ENCODE measurements at places on chromosomes 4 and X.

DNA sequence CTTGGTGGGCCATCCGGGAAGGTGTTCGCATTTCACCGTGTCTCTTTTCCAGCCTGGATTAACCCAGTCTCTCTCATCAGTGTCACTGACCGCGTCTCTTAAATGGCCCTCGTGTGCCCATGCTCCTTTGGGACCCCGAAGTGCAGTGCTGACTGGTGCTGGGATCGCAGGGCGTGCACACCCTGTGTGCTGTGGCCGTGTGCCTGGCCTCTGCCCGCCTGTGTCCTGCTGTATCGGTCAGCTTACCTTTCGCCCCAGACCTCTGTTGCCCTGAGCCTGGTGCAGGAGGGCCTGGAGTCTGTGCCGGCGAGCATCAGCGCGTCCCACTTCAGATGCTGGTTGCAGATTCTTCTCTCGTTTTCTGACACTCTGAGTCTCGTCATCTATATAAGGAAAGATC lies 68.3 kb upstream of the HGFAC start:
- DNase-seq: no peak

- DNase-seq: no peak
Measured at GRCh38 chr4:1802720-1803522, 9.8 kb downstream of the FGFR3 start.

DNA sequence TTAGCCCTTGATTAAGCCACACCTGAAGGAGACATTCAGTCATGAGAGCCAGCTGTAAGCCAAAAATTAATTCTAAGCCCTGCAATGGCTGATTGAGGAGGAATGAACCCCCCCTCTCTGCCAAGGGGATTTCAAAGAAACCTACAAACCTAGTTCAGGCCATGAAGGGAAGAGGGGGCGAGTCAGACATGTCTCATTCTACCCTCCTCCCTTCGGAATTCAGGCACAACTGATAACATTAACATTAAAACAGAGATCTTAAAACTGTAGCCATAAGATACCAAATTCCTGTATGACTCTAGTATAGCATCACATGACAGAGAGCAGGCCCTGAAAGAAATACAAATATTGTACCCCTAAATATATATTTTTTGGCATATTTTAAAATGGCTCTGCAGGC lies 40.4 kb upstream of the AFAP1 start:
- no peak for DNase-seq

GRCh38 chr4:158667651-158668198 lies 4.0 kb downstream of the C4orf46 start:
- peak; percentile 74 for DNase-seq

- no peak for DNase-seq
Measured at GRCh38 chr4:52408471-52408870, 250.6 kb downstream of the USP46 start.

DNA sequence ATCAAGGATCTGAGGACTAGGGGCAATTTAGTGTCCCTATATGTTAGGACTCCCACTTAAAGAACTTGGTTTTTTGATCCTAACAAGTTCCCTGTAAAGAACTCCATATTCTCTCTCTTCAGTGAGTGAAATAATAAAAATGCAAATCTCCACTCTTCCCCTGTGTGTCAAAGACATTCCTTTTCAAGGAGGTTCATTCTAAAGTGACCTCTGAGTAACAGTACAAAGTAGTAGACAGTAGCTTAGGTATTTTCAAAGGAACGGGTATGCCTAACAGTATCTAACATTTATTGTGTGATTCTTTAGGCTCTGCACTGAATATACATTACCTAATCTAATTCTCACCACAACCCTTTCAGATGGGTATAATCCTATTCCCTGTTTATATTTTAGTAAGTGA lies 58.4 kb upstream of the SCOC start:
- no peak for DNase-seq

GRCh38 chr4:179867300-179867878 lies 2375.8 kb upstream of the TENM3 start:
- peak; percentile 39 for DNase-seq

GRCh38 chr4:83174844-83175414 lies 60.4 kb upstream of the PLAC8 start:
- no peak for DNase-seq

DNA sequence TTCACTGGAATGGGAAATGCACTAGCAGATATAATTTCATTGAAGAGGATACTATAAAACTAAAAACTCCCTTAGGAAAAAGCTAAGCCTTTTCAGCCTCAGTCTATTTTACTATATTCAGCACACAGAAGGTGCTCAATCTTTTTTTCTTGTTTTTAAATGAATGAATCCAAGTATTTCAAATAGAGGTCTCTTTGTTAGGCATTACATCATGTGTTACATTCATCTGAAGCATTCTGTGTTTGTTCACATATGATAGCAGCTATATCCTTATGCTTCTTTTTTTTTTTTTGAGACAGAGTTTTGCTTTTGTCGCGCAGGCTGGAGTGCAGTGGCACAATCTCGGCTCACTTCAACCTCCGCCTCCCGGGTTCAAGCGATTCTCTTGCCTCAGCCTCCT lies 278.4 kb downstream of the CAMK2D start:
- DNase-seq: no peak

GRCh38 chr4:48905363-48906015 lies 1.1 kb downstream of the OCIAD2 start:
- no peak for DNase-seq

DNA sequence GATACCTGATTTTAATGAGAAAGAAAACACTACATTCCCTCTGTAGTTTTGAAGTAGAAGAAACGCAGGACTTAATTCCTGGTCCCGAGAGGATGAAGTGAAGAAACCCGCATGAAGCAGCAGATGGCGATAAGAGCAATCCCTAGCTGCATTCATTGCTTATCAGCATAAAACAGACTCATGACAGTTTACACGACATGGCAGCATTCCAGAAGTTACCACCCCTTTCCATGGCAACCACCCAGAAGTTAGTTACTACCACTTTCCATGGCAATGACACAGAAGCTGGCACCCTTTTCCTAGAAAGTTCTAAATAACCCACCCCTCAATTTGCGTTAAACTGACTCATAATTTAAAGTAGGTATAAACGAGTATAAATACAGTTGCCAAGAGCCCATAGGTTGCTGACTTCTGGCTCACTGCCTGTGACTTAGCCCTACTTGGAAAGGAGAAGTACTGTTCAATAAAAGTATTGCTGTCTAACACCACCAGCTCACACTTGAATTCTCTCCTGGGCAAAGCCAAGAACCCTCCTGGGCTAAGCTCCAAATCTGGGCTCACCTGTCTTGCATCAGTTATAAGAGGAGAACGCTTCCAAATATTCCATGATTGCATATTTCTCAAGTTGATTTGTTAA lies 5.5 kb upstream of the XAGE2 start:
- peak; percentile 89 for DNase-seq

- no peak for DNase-seq
Measured at GRCh38 chr4:153001626-153002025, 65.5 kb downstream of the FHDC1 start.

GRCh38 chr4:79429113-79429903 lies 21.3 kb upstream of the GK2 start:
- DNase-seq: no peak

DNA sequence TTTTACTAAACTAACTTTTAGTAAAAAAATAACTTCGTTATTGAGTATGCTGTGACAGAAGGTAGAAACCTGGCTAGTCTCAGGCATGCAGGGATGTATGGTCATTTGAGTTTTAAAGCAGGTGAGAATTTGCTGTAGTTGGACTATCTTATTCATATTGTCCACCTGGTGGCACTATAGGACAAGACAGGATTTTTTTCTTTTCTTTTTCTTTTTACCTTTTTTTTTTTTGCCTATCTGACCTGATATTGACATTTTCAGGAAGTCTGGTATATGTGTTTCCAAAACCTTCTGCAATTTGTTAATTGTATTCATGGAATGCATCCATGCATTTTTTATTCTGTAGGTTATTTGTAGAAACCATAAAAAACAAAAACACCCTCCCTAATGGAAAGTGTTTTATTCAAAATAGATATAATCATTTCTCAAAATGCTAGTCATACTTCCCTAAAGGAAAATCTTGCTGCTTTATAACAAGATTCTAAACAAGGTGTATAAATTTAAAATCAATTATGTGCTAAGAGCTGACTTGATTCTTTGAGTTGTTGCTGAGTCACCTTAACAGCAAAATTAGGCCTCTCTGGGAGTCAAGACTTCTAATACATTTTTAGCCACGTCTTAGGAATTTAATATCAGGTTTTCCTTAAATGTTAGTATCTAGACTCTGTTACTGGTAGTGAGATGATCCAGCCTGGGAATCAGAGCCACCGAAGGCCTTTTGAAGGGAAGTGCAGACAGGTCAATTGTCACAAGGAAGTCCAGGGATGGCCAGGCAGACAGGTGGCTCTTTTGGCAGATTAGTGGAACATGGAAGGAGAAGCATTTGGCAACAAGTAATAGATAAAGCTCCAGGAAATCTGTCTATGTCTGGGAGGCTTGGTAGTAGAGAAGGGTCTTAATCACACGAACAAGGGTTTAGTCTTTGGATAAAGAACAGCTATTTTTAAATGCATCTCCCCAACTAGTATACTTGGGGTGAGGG lies 201.3 kb upstream of the GNPDA2 start:
- peak; percentile 49 for DNase-seq

GRCh38 chrX:124018023-124018422 lies 56.5 kb downstream of the STAG2 start:
- peak; percentile 14 for DNase-seq

- DNase-seq: no peak
Measured at GRCh38 chr4:164935363-164935762, 42.1 kb downstream of the TRIM61 start.

- peak; percentile 58 for DNase-seq
Measured at GRCh38 chrX:137432609-137433008, 133.3 kb upstream of the ZIC3 start.

- DNase-seq: peak; percentile 29
Measured at GRCh38 chr4:151276787-151277562, at the start of gene PRSS48. TSS of gene PRSS48 (plus strand) at chr4:151277161. CDS start at chr4:151277173, 12 bp downstream.

DNA sequence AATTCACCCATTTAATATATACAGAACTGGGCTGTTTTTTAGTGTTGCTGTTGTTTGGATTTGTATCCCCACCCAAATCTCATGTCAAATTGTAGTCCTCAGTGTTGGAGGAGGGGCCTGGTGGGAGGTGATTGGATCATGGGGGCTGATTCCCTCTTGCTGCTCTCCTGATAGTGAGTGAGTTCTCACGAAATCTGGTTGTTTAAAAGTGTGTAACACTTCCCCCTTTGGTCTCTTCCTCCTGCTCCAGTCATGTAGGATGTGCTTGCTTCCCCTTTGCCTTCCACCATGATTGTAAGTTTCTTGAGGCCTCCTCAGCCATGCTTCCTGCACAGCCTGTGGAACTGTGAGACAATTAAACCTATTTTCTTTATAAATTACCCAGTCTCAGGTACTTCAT lies 141.6 kb upstream of the AADAT start:
- DNase-seq: no peak

- DNase-seq: no peak
Measured at GRCh38 chr4:7778510-7779431, 160.9 kb downstream of the AFAP1 start.

DNA sequence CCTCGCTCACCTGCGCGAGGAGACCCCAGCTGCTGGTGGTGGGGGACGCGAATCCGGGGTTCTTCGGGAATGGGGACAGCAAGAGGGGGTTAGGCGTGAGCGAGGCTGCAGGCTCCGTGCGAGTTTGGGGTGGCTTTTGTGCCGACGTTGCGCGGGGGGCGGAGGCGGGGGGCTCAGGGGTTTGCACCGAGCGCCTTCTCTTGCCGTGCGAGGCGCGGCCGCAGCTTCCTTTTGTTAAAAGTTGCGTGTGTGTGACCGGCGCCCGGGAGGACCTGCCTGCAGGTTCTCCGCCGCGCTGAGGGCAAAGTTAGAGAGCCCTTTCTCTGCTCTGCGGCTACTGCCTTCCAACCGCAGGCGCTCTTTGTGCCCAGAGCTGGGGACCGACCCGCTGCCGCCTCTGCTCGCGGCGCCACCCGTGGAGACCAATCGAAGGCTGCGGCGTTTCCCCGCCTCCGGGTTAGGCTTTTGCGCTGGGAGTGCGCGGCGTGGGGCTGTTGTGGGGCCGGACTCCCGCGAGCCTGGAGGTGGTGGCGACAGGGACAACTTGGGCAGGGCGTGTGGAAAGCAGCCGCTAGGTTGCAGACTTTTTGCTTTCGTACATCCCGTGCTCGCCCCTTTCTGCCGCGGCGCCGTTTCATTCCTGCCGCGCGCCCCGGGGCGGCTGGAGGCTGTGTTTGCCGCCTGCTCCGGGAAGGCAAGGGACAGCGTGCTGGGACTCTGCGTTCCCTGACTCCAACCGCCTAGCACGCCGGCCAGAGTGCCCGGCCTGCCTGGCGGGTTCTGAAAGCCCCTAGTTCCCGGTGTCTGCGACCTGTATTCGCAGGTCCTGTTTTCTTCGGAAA lies 716 bp downstream of the KIT start:
- DNase-seq: peak; percentile 79

- DNase-seq: no peak
Measured at GRCh38 chr4:120753854-120754253, 168.7 kb downstream of the PRDM5 start.

GRCh38 chr4:123256901-123257300 lies 139.7 kb upstream of the SPRY1 start:
- no peak for DNase-seq

- no peak for DNase-seq
Measured at GRCh38 chrX:111102636-111103035, 6.6 kb downstream of the PAK3 start.

- no peak for DNase-seq
Measured at GRCh38 chr4:118325431-118325830, 27.4 kb downstream of the PRSS12 start.

DNA sequence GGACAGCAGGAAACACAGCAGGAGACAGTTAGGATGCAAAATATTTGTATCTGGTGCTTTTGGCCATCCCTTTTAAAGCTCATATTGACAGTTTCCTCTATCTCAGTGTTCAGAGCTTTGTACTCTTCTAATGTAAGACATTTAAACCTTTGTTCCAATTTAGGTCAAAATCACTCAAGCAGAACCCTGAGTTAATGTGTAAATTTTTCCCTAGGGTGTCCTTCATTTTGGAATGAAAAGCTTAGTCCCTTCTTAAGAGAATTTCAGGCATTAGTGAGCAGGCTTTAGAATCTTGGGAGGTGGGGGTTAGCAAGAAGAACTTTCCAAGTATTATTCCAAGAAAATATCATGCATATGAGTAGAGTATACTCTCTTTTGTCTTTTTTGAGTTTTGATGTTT lies 188.7 kb downstream of the GBA3 start:
- DNase-seq: no peak

GRCh38 chr4:138677748-138678147 lies 337.8 kb upstream of the NOCT start:
- no peak for DNase-seq

- DNase-seq: no peak
Measured at GRCh38 chr4:94741304-94741703, 16.5 kb upstream of the BMPR1B start.

Data from common myeloid progenitor, CD34-positive (primary cell).